T-helper 9 cell (primary cell): ENCODE measurements at places on chromosomes 7 and 10.

DNA sequence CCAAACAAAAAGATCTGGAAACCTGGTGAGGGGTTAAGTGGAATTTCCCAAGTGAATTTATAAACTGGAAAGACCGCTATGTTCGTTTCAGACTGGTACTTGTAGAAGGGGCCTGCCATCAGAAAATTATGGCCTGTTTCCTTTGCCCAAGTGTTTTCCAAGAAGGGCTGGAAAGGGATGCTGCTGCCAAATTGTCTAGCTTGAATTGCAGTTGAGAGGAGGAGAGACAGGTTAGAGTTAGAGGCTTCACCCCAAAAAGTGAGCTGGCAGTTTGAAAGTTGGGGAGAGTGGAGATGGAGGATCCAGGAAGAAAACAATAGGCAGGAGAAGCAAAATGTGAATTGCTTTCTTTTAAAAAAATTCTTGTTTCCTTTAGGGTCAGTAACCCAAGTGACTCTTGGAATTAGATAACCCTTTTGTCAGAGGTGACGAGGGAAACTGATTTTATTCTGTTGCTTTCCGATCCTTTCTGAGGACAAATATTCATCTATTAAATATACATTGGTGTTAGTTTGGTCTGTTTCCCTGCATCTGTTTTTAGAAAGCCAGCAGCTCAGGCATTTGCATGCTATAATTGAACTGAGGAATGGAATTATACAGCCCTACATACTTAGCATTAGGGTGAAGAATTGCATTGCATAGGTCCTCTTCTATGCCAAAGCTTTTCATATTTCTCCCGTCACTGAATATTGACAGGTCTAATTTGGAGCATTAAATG lies 82.5 kb upstream of the PRR15 start:
- DNase-seq, result no peak

DNA sequence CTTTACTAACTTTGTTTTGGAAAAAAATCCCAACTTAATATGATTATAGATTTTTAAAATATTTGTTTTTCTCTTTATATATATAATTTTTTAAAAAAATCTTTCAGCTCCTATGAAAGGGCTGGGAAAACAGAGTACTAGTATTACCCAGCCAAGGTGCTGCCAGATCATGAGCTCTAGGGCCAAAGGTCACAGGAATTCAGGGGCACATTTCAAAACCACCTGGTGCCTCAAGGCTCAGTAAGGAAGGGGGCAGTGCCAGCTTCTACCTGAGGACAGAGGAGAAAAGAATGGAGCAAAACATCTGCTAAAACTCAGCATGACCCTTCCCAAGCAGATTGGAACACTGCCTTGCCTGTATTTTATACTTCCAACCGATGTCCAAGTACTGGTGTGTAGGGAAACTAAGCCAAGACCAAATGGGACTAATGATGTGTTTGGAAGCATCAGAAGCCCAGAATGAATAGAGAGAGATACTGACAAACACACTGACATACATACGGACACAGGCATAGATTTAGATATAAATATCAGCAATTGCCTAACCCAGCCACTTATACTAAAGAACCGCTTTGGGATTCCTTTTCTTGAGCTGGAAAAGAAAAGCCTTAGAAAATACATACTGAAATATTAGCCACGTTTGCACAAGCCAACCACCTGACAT lies 667.3 kb downstream of the PARD3 start:
- DNase-seq, result no peak

DNA sequence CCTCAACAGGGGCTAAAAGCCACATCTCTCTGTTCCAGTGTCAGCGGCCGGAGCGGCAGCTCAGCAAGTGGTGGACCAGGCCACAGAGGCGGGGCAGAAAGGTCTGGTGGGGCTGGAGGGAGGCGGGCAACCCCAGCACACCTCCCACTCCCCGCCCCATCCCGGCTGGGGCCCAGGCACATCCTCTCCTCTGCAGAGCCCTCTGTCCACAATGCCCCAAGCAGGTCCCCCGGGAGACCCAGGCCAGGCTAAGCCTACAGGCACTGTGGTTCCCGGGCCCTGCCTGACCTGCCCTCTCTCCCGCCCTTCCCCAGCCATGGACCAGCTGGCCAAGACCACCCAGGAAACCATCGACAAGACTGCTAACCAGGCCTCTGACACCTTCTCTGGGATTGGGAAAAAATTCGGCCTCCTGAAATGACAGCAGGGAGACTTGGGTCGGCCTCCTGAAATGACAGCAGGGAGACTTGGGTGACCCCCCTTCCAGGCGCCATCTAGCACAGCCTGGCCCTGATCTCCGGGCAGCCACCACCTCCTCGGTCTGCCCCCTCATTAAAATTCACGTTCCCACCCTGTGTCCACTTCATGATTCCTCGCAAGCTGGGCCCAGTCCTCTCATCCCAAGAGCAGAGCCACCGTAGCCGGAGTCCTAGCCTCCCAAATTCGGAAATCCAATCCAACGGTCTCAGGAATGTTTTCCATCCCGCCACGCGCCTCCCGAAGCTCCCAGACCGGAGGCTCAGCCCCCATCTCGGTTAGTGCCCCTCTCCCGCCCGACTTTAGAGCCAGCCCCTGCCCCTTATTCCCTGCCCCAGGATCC lies 2.1 kb downstream of the ADIRF start:
- DNase-seq, result no peak

DNA sequence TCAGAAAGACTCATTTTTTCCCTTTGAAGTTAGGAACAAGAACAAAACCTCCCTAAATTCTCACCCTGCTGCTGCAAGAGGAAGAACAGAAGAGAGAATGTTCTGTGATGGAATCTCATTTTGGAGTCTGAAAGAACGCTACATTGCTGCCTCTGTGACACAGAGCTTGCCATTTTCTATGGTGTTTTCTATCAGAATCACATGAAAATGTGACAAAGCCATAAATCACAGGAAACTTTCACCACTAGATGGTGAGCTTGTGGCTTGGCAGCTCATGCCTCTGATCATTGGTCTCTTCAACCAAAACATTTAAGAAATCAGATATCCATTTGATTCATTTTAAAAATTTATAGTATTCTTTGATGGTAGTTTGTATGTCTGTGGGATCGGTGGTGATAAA lies 82.9 kb downstream of the CADPS2 start:
- no peak for DNase-seq

- DNase-seq, result no peak
Measured at GRCh38 chr7:82694022-82694421, 250.4 kb upstream of the CACNA2D1 start.

DNA sequence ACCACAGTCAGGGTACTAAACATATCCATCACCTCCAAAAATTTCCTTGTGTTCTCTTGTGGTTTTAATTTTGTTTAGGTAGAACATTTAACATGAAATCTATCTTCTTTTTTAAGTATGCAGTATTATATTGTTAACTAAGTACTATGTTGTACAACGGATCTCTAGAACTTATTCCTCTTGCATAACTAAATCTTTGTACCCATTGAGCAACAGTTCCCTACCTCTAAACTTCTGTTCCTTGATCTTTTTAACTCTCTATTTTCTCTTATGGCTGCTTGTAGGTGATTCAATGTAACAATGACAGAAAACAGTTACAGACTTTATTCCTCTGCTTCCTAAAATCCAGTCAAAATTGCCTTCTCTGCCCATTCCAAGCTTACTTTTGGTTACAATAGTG lies 9.9 kb downstream of the NRG3 start:
- DNase-seq, result no peak

DNA sequence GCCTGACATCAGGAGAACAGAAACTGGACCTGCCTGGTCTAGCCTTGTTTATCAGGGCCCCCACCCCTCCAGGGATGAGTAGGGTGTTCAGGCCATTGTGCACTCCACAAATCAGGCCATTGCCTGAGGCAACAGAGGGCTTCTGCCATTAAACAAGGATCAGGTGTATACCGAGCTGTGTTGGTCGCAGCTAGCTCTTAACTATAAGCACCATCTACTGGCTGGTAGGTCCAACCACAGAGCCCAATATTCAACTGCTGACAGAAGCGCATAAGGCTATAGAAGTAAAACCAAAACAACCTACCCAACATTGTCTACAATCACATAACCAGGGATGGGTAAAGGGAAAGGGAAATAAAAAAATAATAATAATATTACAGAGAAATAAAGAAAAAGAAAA lies 451.7 kb upstream of the TEX47 start:
- DNase-seq, result no peak

DNA sequence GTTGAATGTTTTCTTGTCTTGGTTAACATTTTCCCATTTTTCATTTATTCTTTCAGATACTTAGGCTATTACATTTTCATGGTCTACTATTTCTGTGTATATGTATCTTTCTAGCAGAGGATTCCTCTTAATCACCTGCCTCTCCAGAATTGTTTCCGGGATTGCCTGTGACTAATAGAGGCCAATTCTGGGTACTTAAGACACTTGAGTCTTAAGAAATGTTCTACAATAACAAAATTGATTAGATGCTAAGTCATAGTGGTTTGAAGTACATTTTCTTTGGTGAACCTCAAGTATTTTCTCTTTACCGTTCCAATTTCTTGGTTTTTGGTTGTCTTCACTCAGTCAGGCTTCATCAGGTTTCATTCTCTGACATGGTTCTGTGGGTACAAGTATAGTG lies 26.4 kb downstream of the BBS9 start:
- no peak for DNase-seq

DNA sequence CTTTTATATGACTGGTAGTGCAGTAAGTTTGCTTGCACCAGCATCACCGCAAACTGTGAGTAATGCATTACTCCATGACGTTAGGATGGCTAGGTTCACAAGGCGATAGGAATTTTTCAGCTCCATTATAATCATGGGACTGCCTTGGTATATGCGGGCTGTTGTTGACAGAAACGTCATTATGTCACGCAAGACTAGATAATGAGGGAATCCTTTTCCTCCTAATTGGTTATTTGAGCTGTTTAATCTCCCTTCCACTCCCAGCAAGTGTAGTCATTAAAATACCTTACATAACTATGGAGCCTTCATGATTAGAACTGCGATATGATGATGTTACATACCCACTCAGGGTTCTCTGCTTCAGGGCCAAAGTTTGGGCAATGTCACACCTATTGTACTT lies 17.3 kb downstream of the KLLN start:
- DNase-seq, result no peak

DNA sequence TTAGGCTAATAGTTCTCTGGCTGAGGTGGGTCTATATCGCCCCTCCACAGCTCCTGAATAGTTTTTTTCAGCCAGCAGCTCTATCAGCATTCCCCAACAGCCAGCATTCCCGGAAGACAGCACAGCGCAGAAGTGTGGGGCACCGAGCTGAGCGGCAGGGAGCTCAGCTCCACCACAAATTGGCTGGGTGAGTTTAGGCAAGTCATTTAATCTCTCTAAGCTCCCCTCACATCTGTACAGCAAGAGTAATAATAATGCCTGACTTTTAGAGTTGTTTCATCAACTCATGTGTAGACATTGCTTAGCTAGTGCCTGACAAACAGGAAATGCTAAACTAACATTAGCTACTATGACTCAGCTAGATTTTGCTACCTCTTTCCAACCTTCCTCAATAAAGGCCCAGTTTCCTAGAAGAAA lies 247.9 kb upstream of the PTN start:
- DNase-seq, result no peak

GRCh38 chr10:61389887-61390286 lies 63.3 kb downstream of the TMEM26 start:
- no peak for DNase-seq

DNA sequence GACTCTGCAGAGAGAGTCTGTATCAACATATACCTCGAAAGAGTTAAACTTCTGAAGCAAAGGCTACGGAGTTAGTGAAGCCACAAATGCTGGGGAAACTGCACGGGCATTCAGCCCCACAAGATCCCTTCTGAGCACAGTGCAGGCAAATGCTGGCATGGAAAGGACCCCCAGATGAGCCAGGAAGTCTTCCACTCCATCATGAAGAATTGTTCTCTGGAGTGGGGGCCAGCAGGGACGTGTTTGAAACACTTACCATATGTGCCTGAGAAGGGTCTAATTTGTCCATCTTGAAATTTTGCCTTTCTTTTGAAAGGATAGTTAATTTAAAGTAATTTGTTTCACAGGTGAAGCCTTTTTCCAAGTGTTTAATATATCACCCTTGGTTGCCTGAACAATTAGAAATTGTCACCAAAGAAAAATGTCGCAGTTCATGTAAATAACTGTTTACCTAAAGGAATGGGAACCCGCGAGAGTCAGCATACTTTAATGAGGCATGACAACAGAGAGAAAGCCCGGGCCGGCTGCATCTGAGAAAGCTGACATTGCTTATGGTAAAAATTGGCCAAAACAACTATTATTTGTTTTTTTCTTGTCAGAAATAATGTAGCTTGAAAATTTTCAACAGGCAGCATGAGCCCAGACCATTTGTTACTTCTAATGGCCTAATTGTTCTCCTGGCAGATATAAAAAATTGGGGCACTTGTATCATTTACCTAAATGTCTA lies 287.6 kb upstream of the MGMT start:
- DNase-seq, result no peak

- DNase-seq, result no peak
Measured at GRCh38 chr7:68862736-68863135, 735.5 kb upstream of the AUTS2 start.

DNA sequence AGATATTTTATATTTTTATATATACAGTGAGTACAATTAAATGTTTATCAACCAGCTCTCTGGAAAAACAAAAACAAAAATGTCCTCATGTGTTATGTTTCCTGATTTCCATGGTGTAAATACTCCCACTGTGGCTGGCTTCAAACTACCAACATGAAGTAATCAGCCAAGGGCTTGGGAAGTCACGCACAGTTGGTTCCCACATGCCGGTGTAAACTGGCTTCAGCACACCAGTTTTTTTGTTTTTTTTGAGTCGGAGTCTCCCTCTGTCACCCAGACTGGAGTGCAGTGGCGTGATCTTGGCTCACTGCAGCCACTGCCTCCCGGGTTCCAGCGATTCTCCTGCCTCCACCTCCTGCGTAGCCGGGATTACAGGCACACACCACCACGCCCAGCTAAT lies 11.8 kb downstream of the OSBPL3 start:
- DNase-seq, result no peak
